ENCODE measurements at places on chromosomes 5 and 9.

DNA sequence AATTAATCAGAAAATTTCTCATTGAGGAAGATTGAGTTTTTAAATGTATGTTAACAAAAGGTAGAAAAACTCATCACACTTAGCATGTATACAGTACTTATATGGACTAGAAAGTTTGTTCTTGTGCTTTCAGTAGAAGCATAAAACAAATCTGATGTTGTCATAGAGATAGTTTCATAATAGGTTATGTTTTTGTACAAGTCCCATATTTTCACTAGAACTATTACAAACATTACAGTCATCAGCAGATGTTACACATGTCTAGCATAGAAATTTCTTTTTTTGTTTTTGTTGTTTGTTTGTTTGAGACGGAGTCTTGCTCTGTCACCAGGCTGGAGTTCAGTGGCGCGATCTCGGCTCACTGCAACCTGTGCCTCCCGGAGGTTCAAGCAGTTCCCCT is 131.4 kb downstream of the COMMD10 start:
- DNase-seq, result no peak

- DNase-seq, result no peak
Observed at GRCh38 chr5:7690557-7690956, 160.4 kb downstream of the CFAP90 start.

GRCh38 chr9:79357194-79357593 is 214.6 kb upstream of the TLE4 start:
- no peak for DNase-seq

DNA sequence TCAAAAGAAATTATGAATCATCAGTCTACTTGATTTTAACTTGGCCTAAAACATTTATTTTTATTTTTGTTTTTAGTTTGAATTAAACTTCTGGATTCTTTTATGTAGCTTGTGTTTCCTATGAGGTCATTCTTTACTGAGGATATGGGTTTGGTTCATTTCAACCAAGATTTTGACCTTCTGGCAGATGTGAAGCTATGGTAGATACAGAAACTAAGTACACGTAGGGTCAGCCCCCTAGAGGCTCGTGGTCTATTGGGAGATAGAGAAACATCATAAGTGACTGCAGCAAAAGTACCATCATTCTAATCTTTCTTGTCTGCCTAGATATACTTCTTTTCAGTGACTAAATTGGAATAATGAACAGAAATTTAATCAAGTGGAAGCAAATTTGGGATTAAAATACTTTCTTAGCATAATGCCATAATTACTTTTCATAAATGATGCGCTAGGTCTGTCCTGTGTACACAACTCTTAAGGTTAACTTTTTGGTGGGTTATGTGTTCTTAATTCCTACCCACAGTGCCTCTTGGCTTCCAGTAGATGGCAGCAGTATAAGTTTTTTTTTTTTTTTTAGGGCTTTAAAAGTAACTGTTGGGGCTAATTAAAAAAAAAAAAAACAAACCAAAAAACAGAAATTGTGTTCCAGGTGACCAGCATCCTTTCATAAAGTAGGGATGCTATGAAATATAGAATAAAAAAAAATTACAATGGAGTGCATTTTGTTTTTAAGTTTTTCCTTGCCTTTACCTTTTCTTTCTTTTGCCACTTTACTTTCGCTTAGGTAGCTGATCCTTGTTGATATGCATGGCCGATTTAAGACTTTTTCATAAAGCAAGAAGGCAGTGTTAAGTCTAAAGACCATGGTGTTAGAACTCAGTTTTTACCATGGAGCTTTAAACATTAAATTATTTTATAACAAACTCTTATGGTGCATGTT is 49.9 kb downstream of the LRRTM2 start:
- peak; percentile 14 for DNase-seq

GRCh38 chr5:90528601-90529193 is 687 bp downstream of the LYSMD3 start:
- no peak for DNase-seq

- peak; percentile 54 for DNase-seq
Observed at GRCh38 chr5:74546796-74547195, 93.7 kb downstream of the ENC1 start.

DNA sequence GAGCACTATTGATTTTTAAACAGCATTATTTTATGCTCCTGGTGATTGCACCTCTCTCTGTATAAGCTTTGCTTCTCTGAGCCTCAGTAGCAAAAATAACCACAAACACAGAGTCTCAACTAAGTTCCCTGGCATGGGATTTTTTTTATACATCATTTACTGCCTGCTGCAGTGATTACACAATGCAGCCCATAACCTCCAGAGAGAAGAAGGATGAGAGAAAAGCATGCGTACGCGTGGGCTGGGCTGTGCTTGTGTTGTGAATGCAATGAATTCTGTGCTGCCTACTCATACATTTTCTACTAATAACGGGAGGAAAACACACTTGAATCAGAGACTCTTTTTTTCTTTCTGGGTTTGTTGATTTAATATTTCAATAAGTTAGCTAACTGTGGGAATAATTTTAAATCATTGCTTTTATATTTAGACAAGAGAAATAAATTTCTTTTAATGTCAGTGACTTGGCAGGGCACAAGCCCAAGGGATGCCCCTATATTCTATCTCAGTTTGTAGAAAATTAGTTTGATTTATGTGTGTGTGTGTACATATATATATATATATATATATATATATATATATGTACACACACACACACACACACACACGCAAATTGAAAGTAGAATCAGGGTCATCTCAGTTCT is 351.5 kb downstream of the MED10 start:
- DNase-seq, result no peak

DNA sequence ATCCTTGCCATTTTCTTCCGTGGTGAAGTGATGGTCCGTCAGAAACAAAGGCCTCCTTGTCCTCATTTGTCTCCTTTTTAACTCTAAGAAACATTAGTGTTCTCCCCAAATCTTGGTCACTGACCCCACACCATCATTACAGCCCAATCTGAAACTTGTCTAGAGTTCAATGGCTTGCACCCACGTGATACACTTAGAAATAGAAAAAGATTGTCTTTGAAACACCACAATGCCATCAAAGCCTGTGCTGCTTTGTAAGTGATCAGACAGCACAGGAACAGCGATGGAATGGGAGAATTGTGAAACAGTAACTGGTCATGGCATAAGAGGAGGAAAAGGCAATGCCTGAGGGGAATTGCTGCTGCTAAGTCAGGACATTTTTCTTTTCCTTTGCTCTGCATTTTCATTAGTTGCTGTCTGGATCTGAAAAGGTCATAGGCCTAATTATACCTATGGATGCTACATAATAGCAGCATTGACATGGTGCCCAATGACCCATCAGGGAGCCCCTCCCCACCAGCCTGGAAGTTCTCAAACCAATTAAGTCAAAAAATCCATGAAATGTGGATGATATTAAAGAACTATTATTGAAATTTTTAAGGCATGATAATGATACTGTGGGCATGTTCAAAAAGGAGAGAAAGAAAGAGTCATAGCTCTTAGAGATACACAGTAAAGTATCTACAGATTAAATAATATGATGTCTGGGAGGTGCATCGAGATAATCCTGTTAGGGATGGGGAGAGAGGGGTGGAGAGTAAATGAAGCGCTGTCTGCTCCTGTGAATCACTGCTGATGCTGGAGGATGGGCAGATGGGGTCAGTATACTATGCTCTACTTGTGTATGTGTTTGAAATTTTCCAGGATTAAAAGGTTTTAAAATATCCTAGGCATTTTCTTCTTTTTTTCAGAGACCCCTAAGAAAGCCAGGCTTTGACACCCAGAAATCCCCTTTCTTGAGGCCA is 83.6 kb downstream of the ENC1 start:
- DNase-seq, result no peak

GRCh38 chr9:133520121-133520835 is 4.5 kb downstream of the MYMK start:
- DNase-seq, result no peak

- peak; percentile 47 for DNase-seq
Observed at GRCh38 chr5:143679777-143680176, 132.2 kb upstream of the HMHB1 start.

DNA sequence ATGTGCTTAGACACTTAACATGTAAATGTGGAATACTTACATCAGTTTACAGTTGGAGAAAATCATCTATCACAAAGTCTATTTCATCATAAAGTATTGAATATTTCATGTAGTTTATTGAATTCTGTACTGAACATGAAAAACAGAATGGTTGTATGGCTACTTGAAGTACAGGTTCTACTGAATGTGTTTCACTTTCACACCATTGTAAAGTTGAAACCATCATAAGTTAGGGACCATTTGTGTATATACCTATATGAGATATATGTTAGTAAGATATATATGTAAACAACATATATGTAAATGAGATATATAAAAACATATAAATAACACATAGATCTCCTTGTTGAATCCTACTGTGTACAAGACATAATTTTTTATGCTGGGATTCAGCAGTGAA is 63.0 kb upstream of the TAF11L2 start:
- DNase-seq, result no peak

- DNase-seq, result no peak
Observed at GRCh38 chr9:94839398-94839797, 112.9 kb downstream of the AOPEP start.

DNA sequence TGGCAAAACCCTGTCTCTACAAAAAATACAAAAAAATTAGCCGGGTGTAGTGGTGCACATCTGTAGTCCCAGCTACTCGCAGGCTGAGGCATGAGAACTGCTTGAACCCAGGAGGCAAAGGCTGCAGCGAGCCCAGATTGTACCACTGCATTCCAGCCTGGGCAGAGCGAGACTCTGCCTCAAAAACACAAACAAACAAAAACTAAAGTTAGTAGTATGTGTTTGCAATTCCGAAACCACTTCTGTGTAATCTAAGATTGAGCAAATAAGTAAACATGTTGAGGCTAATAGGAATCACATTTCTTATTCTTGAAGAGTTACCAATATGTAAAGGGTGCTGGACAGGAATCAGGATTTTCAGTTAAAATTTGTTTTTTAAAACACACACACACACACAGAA is 70.0 kb upstream of the SUSD1 start:
- no peak for DNase-seq

GRCh38 chr5:1767524-1768282 is 31.9 kb downstream of the MRPL36 start:
- no peak for DNase-seq

GRCh38 chr5:93294199-93294598 is 286.8 kb downstream of the NR2F1-AS1 start:
- peak; percentile 20 for DNase-seq

DNA sequence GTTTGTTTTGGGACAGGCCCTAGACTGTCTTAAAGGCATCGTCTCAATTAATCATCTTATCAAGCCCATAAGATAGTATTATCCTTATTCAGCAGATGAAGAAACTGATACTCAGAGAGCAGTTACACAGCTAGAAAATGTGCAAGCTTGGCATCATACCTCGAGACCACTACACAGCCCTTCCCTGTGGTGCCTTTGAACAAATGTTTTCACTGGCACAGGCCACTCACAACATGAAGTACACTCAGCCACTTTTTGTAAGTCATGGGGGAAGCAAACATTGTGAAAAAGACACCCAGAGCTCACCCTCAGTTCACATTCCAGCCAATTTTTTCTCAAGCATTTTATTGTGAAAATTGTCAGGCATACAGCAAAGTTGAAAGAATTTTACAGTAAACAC is 122.5 kb downstream of the WDR41 start:
- no peak for DNase-seq

GRCh38 chr5:62082370-62082801 is 223.6 kb upstream of the KIF2A start:
- peak; percentile 77 for DNase-seq

DNA sequence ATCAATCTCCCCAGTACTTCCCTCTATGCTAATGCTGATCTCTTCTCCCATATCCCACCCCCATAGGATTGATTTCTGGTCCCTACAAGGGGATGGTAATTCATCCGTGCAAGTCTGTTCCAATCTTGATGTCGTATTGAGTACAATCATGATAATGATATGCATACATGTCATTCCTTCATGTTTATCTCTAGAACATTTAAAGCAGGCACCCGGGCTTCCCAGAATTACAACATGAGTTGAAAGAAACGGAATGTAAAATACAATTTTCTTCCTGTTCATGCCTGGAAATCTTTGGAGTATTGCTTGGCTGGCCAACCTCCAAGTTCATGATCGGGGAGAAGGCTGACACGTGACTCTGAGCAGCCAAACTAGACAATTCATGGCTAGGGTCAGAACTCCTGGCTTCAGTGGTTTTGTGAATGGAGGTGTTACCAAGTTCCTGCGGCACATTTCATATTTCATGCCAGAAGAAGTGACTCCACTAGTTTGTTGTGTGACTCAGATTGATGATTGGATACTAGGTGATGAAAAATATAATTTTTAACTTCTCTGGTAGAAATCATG is 66.6 kb downstream of the C9orf152 start:
- peak; percentile 82 for DNase-seq
